Activated effector memory CD4-positive, alpha-beta T cell treated with anti-CD3 and anti-CD28 coated beads, Interleukin-2, amount 50 U/mL, for 16 hours (primary cell): ENCODE measurements at places on chromosomes 1 and 21.

DNA sequence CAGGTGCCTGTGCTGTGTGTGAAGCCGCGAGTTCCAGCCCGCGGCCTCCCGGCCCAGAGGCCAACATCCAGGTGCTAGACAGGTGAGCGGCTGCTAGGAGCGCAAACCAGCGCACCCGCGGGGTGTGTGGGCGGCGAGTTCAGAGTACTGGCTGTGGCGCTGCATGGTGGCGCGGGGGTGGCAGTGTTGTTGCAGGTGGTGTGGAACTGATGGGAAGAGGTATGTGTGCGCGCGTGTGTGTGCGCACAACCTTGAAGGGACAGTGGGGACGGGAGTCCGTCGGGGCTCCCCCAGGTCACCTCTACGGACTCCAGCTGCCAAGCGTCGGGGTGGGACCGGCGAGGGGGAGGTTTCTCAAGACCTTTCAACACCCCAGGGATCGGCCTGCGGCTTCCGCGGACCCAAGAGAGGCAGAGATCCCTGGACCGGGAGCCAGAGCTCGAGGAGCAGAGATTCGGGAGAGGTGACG lies 433 bp upstream of the DMBX1 start:
- DNase-seq, result peak; percentile 74

DNA sequence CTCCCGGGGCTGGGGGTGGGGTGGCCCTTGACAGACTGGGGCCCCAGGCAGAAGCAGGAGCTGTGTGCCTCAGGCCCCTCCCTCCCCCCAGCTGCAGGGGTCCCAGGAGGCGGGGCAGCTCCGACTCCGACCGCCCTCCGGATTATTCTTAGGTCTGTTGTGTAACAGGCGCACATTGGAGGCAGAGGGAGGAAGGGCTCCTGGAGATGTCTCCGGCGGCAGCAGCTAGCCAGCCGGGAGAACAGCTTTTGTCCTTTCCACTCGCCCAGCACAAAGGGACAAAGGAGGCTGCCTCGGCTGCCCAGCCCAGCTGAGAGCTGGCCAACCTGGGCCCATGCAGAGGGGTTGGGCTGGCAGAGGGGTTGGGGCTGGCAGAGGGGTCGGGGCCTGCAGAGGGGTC lies 29.7 kb upstream of the PLCH2 start:
- DNase-seq, result no peak

- DNase-seq, result no peak
Observed at GRCh38 chr1:238176441-238176840, 285.7 kb upstream of the ZP4 start.

DNA sequence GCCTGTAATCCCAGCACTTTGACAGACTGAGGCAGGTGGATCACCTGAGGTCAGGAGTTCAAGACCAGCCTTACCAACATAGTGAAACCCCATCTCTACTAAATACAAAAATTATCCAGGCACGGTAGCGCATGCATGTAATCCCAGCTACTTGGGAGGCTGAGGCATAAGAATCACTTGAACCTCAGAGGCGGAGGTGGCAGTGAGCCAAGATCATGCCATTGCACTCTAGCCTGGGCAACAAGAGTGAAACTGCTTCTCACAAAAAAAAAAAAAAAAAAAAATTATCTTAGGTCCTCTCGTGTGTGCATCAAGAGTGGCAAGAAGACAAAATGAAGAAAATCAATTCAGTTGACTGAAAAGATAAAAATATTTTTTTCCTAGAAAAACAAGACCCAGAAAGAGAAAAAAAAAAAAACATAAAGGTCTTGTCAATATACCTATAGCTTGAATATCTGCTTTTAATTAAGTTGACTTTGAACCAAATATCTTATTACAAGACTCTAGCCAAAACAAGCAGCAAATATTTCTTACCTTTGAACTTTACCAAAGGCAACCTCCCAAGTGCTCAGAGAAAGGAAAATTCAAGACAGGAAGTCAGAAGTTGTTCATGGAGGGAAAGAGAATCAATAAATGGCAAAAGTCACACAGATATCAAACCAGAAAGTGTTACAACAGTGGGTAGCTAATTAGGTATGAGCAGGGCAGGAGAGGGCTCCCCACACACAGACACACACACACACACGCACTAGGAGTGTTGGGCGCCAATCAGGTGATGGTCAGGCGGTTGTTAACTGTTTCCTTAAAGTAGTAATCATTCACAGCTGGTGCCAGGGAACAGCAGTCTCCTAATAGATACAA lies 29.6 kb downstream of the ITLN2 start:
- no peak for DNase-seq

- no peak for DNase-seq
Observed at GRCh38 chr1:200242110-200243041, 167.5 kb downstream of the ZNF281 start.

DNA sequence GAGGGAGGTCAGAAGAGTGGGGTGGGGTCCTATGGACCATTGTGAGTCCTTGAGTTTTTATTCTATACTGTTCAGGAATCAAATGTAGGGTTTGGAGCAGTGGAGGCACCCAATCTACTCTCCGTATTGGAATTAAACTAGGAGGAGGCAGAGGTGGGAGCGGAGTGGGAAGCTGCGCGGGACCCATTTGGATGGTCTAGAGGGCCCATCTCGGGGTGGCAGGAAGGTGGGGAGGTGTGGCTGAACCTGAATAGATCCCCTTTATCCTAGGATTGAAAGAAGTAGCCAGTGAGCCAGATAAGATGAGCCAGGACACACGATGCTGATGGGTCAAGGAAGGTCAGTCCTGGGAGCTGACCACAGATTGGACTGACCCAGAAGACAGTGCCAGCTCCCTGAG lies 325.8 kb downstream of the AJAP1 start:
- peak; percentile 10 for DNase-seq

DNA sequence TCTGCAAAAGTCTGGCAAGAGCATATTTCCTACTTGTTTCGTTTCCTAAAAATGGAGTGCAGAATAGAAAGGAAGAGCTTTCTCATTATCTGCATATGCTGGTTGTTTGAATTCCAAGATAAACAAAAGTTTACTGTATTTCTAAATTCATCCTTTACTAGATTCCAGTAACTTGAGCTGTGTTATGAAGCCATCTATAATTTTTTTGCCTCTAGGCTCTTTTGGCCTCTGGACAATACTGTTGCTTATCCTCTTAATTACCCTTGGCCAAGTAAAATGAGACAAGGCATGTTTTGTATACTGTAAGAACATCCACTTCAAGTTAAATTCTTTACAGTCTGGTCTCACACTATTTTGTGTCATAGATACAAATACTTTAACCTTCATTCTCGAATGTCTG lies 45.6 kb upstream of the HFM1 start:
- DNase-seq, result no peak

GRCh38 chr1:246651012-246651695 lies 73.1 kb upstream of the SCCPDH start:
- DNase-seq, result no peak

GRCh38 chr1:60342569-60342968 lies 269.0 kb upstream of the C1orf87 start:
- no peak for DNase-seq

DNA sequence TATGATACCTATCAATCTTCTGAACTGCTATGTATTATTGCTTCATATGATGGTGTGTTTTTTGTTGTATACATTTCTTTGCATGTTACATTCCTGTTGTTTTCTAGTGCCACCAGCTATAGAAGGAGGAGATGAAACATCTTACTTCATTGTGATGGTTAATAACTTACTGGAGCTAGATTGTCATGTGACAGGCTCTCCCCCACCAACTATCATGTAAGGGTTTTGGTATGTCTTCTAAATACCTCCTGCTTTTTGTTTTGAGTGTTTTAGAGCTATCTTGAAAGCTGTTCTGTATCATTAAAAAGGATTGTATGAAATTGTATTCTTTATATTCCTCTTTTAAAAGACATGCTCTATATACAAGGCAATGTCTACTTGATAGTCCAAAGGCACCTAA lies 282.7 kb downstream of the HMCN1 start:
- no peak for DNase-seq

- DNase-seq, result no peak
Observed at GRCh38 chr1:153397051-153397923, 6.4 kb upstream of the S100A8 start.
